ENCODE measurements at places on chromosomes 3 and 15. TPM values are rescaled to one million over a fixed set of nuclear protein-coding genes. Genes with fewer than 3 reads are reported as not detected.
A peak's percentile ranks its signal among the peaks of the same experiment; 100 is the strongest.

RAMAC gene
- total RNA-seq: 10.7 TPM

DNA sequence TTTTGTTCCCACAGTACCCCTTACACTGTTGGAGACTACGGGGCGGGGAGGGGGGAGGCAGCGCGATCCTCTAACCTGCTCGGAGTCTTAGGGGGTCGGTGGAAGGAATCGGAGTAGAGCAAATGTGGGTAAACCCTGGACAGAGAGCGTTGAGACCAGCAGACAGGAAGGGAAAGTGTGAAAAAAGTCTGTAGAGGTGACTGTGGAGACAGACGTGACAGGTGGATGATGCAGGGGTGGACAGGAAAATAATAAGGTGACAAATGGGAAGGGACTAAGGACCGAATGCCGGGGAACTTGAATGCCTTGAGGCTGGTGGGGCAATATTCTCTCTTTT lies 424 bp downstream of the EAF2 start:
- DNase-seq: no peak

- DNase-seq: no peak
Observed at GRCh38 chr15:91784973-91785709, 68.4 kb upstream of the SLCO3A1 start.

CCDC191 gene
- total RNA-seq: 3.3 TPM

KBTBD8 gene
- total RNA-seq: 3.2 TPM

FANCD2OS gene
- not detected for total RNA-seq

DNA sequence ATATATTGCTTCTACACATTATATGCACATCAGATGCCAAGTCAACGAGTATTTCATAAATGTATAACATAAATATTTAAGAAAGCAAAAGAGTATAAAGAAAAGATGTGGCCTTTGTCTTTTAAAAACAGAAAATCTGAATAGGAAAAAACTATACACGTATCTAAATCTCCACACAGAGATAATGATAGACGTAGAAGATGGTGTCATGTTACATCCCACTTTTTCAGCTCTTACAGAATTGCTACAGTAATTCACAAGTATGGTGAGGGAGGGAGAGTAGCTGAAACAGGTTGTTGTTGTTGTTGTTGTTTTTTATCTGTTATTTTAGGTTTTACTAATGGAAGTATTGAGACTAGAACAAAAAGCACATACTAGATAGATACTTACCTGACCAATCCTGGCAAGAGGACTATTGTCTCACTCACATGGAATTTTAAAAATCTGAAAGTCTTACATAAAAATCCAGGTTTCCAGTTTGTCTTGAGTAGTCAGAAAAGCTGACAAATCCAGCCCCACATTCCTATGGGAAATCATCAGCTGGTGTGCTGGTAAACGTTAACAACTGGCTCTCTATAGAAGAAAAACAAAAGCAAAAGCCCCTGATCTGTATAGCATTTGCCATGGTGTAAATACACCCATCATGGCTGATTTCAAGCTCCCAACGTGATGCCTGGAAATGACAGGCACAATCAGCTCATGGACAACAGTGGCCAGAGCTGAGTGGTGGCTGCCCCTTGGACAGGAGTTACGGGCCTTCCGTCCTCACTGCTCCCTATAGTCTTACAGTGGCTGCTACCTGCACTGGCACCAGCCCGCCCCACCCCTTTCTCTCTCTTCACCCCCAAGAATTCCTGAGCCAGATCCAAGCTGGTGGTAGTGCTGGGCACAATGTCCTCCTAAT lies 47.4 kb upstream of the VGLL4 start:
- DNase-seq: no peak

NPAP1 gene
- not detected for total RNA-seq

- no peak for DNase-seq
Observed at GRCh38 chr3:128577711-128578110, 72.9 kb downstream of the RPN1 start.

DNA sequence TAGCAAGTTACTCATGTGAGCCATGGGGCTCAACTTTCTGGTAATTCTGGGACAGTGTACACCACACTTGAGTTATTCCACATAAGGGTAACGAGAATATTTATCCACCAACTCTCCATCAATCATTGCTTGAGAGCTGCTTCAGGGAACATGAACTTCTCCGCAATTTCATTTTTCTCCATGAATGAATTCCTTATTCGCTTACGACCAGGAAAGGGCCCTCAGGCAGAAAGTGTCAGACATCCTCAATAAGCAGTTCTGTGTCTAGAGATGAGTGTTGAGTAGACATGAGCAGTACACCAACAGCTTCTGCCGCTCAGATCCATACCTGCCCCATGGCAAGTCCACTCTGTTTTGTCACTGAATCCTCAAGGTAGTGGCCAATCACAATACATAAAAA lies 24.8 kb upstream of the IQCF2 start:
- no peak for DNase-seq

GRCh38 chr3:31919528-31919927 lies 61.5 kb downstream of the OSBPL10 start:
- no peak for DNase-seq

XCR1 gene
- not detected for total RNA-seq

GRCh38 chr3:14725013-14725412 lies 50.1 kb downstream of the C3orf20 start:
- no peak for DNase-seq

C3orf20 gene
- total RNA-seq: not detected

GRCh38 chr3:66561367-66561766 lies 60.5 kb upstream of the LRIG1 start:
- DNase-seq: no peak

- DNase-seq: no peak
Observed at GRCh38 chr3:19013879-19014278, 134.4 kb upstream of the KCNH8 start.

COL6A5 gene
- total RNA-seq: not detected

- no peak for DNase-seq
Observed at GRCh38 chr3:148739720-148740119, 42.0 kb downstream of the AGTR1 start.

DNA sequence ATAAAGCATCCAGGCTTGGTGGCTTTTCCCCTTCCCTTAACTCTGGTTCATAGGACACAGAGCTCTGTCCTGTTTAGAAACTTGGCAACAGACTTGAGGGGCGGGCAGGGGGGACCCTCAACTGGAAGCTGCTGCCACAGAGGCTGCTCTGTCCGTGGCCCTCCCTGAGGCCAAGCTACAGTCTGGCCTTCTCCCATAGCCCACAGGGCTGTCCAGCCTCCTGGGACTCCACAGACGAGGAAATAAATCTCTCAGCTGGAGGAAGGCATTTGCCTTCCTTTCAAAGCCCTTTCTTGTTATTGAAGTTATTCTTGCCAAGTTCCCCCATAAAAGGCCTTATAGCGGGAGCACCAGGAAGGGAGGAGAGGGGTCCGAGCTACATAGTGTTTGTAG lies 248.8 kb upstream of the TPM1 start:
- no peak for DNase-seq

- peak; percentile 45 for DNase-seq
Observed at GRCh38 chr15:88704791-88705768, 66.3 kb downstream of the ISG20 start.

- no peak for DNase-seq
Observed at GRCh38 chr15:67158367-67158766, 93.0 kb downstream of the SMAD3 start.

TRH gene
- not detected for total RNA-seq

IL17RE gene
- total RNA-seq: 94.0 TPM

SLC6A1 gene
- not detected for total RNA-seq

DNA sequence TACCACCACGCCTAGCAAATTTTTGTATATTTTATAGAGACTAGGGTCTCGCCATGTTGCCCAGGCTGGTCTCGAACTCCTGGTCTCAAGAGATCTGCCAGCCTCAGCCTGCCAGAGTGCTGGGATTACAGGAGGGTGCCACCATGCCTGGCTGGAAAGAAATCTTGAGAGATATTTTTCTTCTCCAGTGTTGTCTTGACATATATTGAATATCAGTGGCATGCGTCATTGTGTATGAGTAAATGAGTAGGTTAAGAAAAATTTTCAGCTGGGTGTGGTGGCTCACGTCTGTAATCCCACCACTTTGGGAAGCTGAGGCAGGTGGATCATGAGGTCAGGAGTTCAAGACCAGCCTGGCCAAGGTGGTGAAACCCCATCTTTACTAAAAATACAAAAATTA lies 3.5 kb upstream of the PIF1 start:
- no peak for DNase-seq

MME gene
- total RNA-seq: 522 TPM

- DNase-seq: no peak
Observed at GRCh38 chr15:57849317-57849716, 142.8 kb downstream of the POLR2M start.

GRCh38 chr3:78990156-78990555 lies 777.6 kb downstream of the ROBO1 start:
- DNase-seq: no peak

BFSP2 gene
- not detected for total RNA-seq

DNA sequence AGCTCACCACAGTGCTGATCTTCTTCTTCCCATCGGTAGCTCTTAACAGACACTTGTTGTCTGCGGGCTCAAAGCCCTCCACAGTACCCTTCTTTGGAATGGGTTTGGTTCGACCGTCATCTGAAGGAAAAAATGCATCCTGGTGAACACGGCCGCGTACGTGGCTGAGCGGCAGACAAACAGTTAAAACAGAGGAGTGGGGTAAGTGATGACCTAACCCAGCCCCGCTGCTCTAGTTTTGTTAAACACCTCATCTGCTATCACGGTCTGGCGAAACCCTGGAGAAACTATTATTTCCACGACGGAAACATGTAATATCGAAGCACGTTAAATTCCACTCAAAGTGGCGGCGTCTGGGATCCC lies 725 bp downstream of the SRP14 start:
- no peak for DNase-seq

GRCh38 chr3:67362686-67363085 lies 291.7 kb downstream of the SUCLG2 start:
- no peak for DNase-seq

- no peak for DNase-seq
Observed at GRCh38 chr15:73564255-73564654, 68.9 kb downstream of the NPTN start.

GRCh38 chr3:141570068-141570467 lies 83.2 kb downstream of the RASA2 start:
- no peak for DNase-seq

GRCh38 chr3:190382082-190382481 lies 5.9 kb upstream of the CLDN16 start:
- DNase-seq: no peak

- DNase-seq: no peak
Observed at GRCh38 chr15:41629883-41630282, 30.3 kb upstream of the MGA start.

PRSS50 gene
- not detected for total RNA-seq

JAGN1 gene
- 46.5 TPM for total RNA-seq

PSMA4 gene
- 124 TPM for total RNA-seq

CLDN18 gene
- total RNA-seq: not detected

DNA sequence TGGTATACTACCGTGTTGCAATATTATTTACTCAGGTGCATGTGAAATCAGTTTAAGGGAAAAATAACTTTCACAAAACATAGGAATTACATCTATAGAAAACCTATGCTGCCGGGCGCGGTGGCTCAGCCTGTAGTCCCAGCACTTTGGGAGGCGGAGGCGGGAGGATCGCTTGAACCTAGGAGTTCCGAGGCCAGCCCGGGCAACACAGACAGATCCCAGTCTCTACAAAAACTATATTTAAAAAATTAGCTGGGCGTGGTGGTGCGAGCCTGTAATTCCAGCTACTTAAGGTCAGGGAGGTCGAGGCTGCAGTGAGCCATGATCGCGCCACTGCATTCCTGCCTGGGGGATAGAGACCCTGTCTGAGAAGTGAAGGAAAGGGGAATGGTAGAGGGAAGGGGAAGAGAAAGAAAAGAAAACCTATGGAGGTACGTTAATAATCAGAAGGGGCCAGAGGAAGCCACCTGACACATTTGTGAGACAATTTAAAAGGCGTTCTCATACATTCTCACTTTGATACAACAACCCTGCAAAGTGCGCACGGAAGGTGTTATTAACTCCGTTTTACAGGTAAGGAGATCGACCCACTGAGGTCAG lies 456 bp upstream of the TMEM62 start:
- DNase-seq: peak; percentile 63

CDHR4 gene
- not detected for total RNA-seq

- no peak for DNase-seq
Observed at GRCh38 chr3:171443211-171443957, 16.8 kb downstream of the TNIK start.

CXCR6 gene
- total RNA-seq: 2.5 TPM

GRCh38 chr3:56042326-56042951 lies 425.8 kb downstream of the ERC2 start:
- DNase-seq: no peak

- DNase-seq: no peak
Observed at GRCh38 chr3:24533561-24534193, 39.0 kb upstream of the THRB start.

GRCh38 chr3:143581972-143582722 lies 266.1 kb downstream of the SLC9A9 start:
- no peak for DNase-seq

DNA sequence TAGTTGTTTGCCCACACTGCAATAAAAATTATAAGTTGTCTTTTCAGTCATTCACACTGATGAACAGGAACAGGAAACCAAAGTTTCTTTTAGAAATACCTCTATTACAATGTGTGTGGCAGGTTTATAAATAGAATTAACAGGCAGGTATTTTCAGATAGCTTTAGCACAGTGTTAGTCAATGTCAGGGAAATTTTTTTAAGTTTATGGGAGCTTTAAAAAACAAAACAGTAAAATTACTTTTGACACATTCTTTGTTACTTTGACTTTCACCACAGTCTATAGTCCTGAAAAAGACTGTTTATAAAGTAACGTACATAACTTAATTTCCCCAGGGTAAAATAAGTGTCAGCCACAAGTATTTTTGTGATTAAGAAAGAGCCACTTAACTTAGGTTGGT lies 38.1 kb downstream of the SERPINI1 start:
- DNase-seq: no peak

VILL gene
- total RNA-seq: 275 TPM
